ENCODE measurements at places on chromosomes 7 and 10. TPM values are rescaled to one million over a fixed set of nuclear protein-coding genes. Genes with fewer than 3 reads are reported as not detected.

The NPC1L1 gene
- not detected for total RNA-seq

DNA sequence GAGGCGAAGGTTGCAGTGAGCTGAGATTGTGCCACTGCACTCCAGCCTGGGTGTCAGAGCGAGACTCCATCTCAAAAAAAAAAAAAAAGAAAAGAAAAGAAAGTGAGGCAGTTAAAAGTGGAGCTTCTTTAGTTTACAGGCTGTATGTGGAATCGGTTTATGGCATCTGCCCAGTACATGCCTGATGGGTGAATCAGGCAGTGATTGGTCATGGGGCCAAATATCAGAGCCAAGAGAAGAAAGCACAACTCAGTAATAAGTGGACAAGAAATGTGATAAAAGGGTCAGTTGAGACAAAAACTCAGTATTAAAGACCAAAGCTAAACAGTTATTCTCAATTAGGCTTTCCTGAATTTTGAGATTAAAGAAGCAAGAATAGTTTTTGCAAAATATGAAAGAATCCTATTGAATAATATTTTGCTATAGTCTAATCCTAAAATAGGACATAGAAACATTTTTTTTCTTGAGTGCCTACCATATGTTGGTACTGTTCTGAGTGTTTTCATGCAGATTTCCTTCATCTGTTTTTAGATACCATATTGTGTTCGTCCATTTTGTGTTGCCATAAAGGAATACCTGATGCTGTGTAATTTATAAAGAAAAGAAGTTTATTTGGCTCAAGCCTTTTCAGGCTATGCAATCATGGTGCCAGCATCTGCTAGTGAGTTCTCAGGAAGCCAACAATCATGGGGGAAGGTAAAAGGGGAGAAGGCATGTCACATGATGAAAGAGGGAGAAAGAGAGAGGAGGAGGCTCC, 14.4 kb downstream of the CDC14C start:
- DNase-seq = no peak

DNA sequence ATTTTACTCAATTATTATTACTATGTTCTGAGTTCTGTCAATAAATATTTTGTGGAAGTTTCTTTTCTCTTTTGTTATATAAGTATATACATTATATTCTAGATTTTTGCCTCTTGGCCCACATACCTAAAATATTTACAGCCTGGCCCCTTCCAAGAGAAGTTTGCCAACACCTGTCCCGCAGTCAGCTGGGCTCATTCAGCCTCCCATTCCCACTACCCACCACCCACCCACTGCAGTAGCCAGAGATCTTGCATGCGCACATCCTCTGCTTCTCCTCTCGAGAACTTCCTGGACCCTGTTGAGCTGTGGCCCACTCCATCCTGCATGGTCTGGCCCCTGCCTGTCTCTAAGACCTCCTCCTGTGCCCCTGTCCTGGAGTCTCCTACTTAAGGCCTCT, 33.6 kb downstream of the WIPF3 start:
- DNase-seq = no peak

- no peak for DNase-seq
These were observed 106.4 kb upstream of the CARD11 start for GRCh38 chr7:3150027-3150426.

The MYOF gene
- total RNA-seq = 49.3 TPM

DNA sequence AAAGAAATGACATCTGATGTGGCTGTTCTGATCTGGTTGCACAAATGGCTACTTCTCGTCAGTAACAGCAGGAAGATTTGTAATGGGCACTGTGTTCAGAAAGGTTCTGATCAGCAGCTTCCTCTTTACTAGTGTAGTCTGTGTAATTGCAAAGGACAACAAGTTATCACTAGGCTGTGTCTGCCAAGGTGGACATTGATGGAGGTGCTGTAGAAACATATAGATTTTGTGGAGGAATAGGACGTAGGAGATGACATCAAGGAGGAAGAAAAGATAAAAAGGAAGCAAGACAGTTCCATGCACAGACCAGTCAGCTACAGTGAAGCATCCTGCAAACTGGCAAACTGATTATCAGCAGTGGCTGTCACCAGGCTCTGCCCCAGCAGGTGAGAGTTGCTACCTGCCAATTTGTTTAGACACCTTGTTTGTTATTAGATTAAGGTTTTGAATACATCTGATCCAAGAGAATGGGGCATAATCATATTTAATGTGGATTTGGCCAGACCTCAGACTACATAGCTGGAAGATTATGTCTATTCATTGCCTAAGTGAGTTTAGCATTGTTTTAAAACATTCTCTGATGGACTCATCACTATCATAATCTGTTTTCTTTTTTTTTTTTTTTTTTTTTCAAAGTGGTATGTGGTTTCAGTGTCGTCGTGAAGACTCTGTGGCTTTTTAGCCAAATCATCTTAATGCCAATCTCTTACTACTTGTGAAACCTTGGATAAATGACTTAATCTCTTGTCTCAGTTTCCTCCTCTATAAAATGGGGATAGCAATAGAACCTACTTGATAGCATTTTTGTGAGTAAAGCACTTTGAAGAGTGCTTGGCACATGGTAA, 417.9 kb upstream of the LRGUK start:
- no peak for DNase-seq

DNA sequence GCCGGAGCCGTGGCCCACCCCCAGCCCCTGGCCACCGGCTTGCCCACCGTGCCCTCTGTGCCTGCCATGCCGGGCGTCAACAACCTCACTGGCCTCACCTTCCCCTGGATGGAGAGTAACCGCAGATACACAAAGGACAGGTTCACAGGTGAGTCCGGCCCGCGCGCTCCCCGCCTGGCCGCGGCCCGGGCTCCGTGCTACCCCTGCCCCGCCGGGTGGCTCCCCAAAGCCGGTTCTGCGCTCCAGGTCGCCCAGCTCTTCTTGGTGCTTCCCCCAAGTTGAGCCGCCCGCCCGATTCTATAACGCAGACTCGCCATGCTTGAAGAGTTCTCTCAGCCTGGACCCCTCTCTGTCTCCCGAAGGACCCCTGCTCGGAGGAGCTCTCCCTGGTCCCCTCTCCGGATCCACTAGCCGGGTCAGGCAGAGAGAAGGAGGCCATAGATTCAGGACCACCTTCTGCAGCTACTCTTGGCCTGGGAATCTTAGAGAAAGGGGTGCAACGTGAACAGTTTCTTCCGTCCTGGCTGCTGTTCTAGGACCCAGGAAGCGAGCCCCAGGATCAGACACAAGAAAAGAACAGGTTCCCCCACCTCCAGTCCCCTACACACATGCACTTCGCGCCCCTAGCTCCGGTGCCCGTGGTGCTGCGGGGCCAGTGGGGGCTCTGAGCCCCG, 999 bp downstream of the TLX1 start:
- no peak for DNase-seq

DNA sequence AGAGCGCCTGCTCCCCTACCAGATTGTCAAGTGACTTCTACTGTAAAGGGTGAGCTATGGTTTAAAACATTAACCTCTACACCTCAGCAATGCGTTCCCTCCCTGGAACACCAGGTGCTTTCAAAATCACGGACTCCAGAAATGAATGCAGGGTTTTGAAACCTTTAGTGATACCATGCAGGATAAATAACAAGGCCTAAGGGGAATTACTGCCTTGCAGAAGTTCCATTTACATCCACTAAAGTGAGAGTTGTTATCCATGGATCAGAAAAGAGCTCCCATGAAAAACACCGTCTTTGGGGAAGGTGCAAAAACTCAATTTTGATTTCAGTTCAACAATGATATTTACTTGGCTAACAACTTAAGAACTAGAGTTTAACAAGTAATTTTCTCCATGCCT, 4.0 kb downstream of the FZD8 start:
- DNase-seq = no peak

DNA sequence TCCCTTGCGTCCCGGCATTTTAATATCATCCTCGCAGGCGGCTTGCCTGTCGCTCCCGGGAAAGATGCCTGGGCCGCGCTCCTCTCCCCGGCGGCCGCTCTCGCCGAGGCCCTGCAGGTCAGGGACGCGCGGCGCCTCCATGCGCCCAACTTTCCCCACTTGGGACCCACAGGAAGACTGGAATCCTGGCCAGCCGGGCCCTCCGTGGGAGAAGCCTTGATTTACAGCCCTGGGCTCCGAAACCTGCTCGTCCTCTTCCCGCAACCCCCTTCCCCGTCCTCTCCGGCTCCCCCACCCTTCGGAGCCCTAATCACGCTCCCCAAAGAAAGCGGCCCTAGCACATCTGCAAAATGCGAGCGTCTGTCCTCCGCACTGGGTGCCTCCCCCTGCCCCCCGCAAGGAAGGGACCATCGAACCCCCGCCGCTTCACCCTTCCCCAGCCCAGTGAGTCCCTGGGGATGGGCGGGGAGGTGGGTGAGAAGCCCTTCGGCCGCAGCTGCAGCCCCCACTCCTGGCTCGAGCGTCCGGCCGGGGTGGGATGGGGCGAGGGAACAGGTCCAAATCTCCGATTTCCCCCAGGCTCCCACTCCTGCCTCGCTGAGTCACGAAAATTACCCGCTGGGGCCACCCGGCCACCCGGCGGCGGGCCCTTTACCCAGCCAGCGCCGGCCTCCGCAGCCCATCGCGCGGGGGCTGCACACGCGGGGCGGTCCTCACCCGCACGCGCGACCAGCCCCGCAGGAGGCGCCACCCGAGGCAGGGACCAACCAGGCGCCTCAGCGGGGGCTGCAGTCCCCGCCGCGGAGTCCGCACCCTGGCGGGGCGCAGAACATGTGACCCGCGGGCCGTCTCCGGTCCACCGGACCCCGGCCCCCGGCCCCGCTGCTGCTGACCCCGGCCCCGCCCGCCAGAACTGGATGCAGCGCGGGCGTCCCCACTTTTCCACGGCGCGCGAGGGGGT, 695 bp downstream of the HSPA12A start:
- DNase-seq = no peak

DNA sequence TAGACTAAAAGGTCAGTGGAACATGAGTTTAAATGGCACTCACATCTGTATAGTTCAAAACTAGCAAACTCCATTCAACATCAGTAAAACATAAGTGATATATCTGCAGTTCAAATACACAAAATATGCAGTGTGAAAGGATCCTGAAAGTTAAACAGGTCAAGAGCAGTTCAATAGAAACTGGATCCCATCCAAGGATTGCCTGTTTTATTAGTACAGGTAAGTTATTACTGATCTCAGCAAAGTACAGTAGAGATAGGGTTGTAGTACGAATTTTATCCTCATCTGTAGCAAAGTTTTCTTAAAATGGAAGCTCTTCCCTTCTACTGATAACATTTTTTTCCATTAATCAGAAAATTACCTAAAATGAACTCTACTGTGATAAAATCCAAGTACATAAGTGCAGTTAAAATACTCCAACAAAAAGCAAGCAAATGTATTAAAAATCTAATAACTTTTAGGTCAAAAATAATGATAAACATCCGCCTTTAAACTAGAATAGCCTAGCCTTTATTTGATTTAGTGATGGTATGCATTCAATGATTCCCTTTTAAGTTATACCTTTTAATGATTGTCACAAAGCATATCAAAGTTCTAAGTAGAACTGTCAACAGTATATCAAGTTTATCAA, 2.2 kb downstream of the ZNF800 start:
- no peak for DNase-seq

DNA sequence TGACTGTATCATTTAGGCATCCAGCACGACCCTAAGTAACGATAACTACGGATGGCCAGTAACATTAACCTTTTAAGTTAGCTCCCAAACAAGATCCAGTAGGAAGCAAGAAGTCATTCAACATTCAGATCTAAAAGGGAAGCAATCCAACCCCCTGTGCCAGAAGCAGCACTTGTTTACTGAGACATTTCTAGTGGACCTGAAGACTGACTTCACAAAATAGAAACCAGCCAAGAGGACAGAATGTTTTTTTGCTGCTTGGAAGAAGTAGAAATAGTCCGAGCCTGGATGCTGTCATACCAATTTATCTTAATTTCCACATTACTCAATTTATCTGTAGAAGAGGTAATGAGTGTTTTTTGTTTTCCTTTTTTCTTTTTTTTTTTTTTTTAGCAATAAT, 88.0 kb upstream of the CTTNBP2 start:
- no peak for DNase-seq

The UPK3B gene
- 1.6 TPM for total RNA-seq

The CNTNAP2 gene
- not detected for total RNA-seq

- DNase-seq = no peak
These were observed 780.3 kb downstream of the SUGCT start for GRCh38 chr7:40915071-40915470.

The HOXA4 gene
- total RNA-seq = not detected

Data from activated CD4-positive, alpha-beta memory T cell treated with anti-CD3 and anti-CD28 coated beads for 36 hours (primary cell).